ENCODE measurements at places on chromosomes 1 and 21. TPM values are rescaled to one million over a fixed set of nuclear protein-coding genes. Genes with fewer than 3 reads are reported as not detected.
A peak's percentile ranks its signal among the peaks of the same experiment; 100 is the strongest.

DNA sequence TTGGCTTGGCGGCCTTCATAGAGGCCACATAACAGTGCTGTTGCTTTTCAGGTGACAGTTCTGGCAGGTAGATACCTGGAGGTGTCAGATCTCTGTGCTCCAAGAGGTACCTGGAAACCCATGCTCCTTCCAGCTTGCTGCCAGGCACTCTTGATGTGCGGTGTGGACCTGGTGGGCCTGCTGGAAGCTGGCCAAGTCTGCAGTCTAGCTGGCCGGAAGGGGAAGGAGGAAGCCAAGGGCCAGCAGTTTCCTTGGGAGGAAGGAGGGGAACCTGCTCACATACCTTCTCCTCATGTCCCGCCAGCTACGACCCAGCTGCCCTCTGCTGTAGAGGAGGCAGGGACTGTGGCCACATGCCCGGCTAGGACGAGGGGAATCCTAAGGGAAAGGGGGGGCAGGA, 166.4 kb upstream of the AJAP1 start:
- no peak for DNase-seq

Gene RBM11
- total RNA-seq = 4.1 TPM

GRCh38 chr1:203039609-203040512, 13.6 kb downstream of the PPFIA4 start:
- peak; percentile 47 for DNase-seq

GRCh38 chr1:159122005-159122621, 45.5 kb upstream of the AIM2 start:
- DNase-seq = peak; percentile 65

DNA sequence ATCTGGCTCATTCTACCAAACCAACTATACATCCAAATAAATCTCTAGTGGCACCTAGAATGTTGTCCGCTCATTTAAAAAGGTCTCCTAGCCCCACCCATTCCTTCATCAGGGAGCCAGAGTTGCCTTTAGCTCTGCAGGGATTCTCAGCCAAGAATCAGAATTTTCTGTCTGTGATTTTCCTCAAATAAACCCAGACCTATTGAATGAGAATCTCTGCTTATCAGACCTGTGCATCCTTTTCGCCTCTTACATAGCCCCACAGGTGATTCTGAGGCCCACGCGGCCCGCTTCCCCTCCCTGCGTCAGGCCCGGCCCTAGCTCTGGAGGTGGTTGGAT, 410 bp upstream of the TDRD5 start:
- DNase-seq = no peak

GRCh38 chr1:200245473-200245872, 164.4 kb downstream of the ZNF281 start:
- peak; percentile 52 for DNase-seq

DNA sequence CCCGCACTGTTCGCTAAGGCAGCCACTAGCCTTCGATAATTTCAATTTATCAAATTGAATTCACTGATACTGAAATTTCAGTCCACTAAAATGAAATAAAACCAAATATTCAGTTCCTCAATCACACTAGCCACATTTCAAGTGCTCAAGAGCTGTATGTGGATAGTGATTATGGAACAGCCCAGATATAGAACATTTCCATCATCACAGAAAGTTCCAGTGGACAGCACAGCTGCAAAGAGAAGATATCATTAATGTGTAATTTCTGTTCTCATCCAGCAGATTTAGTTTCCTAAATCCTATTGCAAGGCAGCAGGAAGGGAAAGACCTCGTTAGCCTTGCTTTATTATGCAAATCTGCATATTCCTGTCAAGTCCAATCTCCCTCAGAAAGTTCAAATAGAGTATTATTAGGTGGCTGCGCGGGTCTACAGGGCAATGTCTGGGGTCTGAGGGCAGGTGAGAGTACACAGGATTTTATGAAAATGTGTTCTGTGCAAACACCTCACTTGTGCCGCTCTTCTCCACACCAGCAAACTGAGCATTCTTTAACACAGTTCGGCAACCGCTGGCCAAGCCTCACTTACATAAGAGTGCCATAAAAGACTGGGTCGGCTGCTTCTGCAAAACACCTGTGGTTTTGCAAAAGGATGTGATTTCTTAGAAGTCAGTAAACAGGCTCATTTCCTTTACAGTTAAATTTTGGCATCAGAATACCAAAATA, 22.4 kb downstream of the CAPZB start:
- DNase-seq = no peak

Gene TRIM33
- total RNA-seq = 36.2 TPM

Gene CD48
- total RNA-seq = not detected

Gene HES2
- total RNA-seq = not detected

Gene HAPLN2
- 0.23 TPM for total RNA-seq

DNA sequence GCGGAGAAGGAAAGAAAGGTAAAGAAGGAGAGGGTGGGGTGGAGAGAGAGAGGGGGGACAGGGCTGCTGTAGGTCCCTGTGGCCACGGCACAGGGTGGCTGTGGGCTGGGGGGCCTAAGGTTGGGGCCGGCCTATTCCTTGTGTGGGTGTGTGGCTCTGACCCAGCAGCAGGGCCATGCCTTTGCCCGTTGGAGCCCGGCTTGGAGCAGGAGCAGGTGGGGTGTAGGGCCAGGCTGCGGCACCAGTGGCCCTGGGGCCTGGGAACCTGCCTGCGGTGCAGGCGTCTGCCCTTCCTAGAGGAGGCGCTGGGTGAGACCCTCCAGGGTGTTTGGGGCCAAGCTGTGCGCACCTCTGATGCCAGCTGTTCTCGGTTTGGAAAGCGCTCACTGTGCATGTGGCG, 19.7 kb upstream of the SUMO3 start:
- DNase-seq = no peak

- DNase-seq = no peak
These were observed 5.5 kb downstream of the TP53BP2 start for GRCh38 chr1:223840254-223840653.

- peak; percentile 7 for DNase-seq
These were observed 41.2 kb upstream of the CFAP298 start for GRCh38 chr21:32653326-32653901.

GRCh38 chr1:208012721-208013120, 101.8 kb upstream of the CD34 start:
- DNase-seq = no peak

Gene PTGFRN
- 219 TPM for total RNA-seq

- DNase-seq = no peak
These were observed 15.0 kb downstream of the ETNK2 start for GRCh38 chr1:204136814-204137213.

GRCh38 chr1:2124446-2125198, 70.0 kb downstream of the FAAP20 start:
- no peak for DNase-seq

- DNase-seq = no peak
These were observed 21.1 kb upstream of the TBX15 start for GRCh38 chr1:119009312-119009655.

DNA sequence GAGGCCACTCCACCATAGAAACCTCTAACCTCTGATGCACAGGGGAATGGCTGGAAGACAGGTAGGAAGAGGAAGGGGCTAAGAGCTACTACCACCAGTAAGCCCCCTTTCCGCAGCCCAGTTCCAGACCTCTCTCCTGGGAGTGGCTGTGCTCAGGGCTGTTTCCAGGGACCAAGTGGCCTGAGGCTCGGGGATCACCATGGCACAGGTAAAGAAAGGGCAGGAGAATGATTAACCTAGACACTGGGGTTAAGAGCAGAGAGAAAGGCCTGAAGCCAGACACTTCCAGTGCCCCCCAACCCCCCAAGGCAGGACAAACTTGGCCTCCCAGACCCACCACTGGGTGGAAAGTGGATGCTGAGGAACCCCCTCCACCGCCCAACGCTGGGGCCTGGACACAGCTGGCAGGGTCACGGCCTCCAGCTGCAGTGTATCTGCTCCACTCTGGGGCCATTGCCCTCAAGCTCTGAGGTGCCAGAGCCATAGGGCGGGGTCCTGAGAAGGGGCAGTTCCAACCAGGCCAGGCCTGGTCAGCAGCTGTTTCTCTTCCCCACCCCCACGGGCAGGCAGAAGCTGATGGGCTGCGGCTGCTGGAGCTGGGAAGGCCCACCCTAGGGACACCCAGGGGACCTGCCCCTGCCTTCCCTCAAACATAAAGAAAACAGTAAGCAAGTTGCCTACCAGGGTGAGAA, 2.6 kb downstream of the TAGLN2 start:
- DNase-seq = peak; percentile 55

GRCh38 chr1:204272505-204272904, 58.7 kb upstream of the GOLT1A start:
- no peak for DNase-seq

Gene SYT2
- total RNA-seq = under 0.01 TPM

Gene IVL
- 0.06 TPM for total RNA-seq

Gene THEM5
- not detected for total RNA-seq

DNA sequence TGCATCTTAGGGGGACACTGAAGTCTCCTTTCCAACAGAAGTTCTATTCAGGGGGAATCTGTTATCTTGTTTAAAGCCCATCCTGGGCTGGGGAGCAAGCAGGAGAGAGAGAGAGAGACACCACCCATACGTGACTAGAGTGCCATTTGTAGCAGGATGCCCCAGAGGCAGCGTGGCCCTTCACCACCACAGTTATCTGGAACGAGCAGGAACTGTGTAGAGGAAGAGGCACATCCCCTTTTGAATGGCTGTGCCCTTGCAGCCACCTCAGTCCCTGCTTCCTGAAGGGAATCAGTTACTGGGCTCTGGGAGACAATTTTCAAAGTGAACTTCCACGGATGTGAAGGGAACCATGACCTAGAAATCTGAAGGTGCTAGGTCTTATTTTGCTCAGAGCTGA, 19.4 kb upstream of the LAMTOR5 start:
- no peak for DNase-seq

DNA sequence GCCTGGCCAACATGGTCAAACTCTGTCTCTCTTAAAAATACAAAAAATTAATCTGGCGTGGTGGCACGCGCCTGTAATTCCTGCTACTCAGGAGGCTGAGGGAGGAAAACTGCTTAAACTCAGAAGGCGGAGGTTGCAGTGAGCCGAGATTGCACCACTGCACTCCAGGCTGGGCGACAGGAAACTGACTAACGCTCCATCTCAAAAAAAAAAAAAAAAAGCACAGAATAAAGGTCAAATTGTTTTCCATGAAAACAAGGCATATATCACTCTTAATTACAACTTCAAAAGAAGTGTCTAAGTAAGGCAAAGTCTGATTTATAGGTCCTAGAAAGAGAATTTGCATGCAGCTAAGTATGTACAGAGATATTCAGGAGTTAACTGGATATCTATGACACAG, 25.6 kb downstream of the EYA3 start:
- DNase-seq = peak; percentile 11

Gene OSCP1
- 6.3 TPM for total RNA-seq

DNA sequence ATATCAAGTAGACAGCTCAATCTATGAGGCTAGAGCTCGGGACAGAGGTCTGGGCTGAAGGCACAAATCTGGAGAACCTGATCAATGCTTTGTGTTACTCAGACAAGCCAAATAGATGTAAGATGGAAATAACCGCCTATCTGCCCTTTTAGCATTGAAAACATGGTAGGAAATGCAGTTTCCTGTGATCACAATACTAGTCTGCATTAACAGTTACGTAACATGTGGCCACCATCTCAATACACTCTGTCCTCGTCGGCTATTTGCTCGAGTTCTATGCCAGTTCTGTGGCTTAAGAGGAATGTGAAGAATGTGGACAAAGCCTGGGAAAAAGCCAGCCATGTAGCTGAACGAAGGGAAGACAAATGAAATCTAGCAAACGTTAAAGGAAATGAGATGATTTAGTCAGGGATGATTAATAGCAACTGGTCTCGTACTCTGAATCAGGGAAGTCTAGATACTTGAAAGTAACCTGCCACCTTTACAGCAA, 73.3 kb downstream of the HSF2BP start:
- DNase-seq = peak; percentile 98

DNA sequence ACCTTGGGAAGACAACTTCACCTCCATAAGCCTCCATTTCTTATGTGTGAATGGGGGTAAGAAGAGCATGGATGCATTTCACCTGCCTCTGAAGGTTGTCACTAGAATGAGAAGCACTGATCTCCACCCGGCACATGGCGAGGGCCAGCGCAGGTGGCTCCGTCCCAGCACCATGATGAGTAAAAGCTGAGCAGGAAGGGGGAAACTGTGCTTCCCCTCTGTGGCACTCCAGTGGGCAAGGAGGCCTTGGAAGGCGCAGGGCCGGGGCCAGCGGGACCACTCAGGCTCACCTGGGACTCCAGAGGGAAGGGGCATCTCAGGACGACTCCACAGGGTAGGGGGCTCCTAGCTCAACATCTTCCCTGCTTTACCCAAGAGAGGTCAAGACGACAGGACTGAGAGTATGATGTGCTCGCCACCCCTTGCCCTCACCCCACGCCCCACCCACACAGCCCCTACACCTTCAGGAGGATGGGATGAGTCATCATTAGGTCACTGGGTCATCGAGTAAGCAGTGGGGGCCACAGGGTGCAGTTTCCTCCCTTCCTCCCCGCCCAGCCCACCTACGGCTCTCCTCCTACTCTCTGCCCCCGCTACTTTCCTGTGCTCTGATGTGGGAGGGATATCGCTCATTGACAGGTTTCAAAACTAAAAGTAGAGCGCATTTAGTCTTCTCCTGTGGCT, 112.1 kb downstream of the HIVEP3 start:
- DNase-seq = peak; percentile 58

DNA sequence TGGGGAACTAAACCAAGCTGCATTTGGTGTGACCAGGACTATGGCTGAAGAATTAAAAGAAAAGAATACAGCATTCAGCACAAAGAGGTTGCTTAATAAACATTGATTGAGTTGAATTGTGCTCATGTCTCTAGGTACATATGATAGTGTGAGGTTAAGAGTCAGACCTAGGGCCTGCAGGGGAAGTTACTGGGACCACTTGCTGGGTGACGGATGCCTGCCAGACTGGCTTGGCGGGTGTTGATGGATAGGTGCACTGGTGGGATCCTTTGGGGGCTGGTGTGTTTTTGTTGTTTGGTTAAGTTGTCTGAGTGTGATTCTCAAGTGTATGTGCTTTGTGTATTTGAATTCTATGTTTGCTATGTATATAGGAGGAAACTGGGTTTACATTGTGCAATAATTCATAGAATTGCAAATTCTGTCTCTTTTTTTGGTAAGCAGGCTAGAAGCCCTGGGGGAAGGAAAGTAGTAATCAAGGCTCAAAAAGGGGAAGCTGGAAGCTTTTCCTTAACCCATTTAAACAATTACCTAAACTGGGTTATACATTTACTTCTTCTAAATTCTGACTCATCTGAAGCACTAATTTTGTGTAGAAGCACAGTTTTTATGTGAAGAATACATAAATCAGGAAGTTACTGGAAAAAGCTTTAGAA, 1.8 kb downstream of the CD101 start:
- no peak for DNase-seq

GRCh38 chr1:65079941-65080340, 68.1 kb upstream of the AK4 start:
- DNase-seq = peak; percentile 45

Gene CELA3B
- total RNA-seq = not detected

Gene HSPB7
- total RNA-seq = not detected

DNA sequence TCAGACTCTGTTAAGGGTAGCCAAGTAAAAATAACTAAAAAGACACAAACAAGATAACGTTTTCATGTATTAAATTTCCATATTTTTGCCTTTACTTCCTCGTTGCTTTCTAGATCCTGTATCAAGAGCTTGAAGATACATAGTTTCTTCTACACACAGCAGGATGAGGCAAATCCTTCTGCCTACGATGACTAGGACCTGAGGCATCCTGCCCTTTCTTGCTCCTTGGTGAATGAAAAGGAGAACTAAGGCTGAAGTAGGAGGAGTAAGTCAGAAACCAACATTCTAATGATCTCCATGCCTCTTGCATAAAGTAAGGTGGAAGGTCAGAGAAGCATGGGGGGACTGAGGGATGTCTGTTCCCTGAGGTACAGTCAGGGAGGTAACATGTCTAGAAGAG, 102.6 kb downstream of the GPATCH2 start:
- no peak for DNase-seq

- no peak for DNase-seq
These were observed 1.7 kb upstream of the CHI3L2 start for GRCh38 chr1:111225717-111226400.
